ENCODE measurements at places on chromosomes 4 and X.

GRCh38 chrX:81201071-81201470 is 642 bp downstream of the HMGN5 start:
- DNase-seq, result no peak

DNA sequence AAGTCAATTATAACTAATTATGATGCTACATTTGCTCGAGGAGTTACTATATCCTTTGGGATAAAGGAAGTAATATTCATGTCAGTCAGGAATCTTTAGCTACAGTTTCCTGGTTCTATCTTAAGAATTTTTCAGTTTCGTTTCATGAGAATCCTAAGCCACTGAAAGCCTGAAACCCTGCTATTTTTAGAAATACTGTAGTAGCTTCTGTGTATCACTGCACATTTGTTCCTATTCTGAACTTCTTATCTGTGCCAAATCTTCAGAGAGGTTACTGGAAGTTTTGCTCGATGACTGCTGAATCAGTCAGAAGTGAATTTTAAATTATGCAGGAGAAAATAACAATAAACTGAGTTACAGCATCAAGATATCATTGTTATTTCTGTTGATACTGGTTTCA is 249.2 kb downstream of the TENM3 start:
- peak; percentile 6 for DNase-seq

- DNase-seq, result no peak
These were observed 43.2 kb downstream of the ANOS1 start for GRCh38 chrX:8688776-8689175.

DNA sequence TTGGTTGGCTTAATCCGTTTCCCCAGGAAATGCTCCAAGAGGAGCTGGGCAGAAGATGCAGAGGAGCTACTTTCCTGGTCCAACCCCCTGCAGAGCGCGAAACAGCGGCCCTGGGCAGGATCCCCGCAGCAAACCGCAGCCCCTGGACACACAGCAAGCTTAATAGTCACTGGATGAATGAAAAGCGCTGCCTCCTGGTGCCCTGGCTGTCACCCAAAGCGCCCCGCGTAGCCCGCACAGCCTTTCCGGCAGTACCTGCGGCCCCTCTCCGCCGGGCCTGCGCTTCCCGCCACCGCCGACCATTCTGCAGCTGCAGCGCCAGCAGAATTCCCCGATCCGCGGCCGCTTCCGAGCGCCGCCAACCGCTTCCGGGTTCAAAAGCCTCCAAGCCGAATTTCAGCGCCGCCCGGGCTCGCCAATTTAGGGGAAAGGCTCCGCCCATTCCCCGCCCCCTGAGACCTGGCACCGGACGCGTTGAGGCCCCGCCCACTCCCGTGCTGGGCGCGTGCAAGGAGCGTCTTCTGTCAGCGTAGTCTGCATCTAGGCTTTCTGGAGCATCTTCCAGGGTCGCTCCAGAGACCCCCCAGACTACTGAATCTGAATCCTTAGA is at the start of gene HPF1:
Gene HPF1 (minus strand): TSS at position 370 of the 610 bp plus-strand sequence. CDS start 67 bp downstream, at position 303.
- DNase-seq, result peak; percentile 80

- DNase-seq, result no peak
These were observed 89.0 kb downstream of the SPRY1 start for GRCh38 chr4:123485601-123486000.

DNA sequence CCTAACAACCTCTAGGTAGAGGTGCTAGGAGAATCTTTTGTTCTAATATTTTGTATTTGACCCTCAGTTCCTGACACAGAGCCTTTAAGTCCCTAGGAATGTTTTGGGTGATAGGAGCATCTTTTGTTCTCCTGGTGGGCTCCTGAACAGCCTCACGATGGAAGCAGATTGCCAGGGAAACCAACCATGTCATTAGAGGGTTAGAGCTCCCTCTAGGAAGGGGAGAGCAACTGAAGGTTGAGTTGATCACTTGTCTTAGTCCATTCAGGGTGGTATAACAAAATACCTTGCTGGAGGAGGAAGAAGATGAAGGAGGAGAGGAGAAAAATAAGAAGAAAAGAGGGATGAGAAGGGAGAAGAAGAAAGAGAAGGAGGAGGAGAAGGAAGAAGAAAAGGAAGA is 9.2 kb downstream of the VCX start:
- DNase-seq, result no peak

DNA sequence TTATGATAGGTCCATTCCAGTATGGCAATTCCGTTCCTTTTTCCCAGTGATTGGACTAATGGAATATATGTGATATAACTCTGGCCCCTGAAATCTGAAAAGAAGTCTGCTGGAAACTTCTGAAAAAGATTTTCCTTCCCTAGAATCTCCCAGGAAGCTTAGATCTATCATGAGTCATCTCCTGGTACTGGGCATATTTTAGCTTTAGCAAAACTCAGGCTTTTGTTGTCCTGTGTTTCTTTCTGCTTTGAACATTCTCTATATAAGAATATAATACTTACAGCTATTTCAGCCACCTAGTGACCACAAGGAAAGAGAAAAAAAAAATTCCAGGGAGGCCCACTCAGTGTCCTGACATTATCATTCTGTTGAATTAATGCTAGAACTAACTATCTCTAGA is 597.2 kb upstream of the GRIA3 start:
- DNase-seq, result no peak

DNA sequence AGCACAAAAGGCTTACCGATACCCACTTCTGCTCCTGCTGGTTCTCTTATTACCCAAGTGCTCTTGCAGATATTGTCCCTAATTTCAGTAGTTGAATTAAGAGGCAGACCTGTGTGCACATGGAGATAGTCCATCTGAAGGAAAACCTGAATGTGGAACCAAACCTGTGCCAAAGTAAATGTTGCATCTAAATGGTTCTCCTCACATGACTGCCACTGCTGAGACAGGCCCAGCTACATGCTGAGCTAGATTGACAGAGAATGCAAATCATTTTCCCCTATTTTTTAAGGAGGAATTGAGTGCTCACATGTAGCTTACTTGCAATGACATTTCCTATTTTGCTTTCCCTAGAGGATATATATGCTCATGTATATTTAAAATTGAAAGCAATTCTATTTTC is 609.1 kb upstream of the TECRL start:
- no peak for DNase-seq

DNA sequence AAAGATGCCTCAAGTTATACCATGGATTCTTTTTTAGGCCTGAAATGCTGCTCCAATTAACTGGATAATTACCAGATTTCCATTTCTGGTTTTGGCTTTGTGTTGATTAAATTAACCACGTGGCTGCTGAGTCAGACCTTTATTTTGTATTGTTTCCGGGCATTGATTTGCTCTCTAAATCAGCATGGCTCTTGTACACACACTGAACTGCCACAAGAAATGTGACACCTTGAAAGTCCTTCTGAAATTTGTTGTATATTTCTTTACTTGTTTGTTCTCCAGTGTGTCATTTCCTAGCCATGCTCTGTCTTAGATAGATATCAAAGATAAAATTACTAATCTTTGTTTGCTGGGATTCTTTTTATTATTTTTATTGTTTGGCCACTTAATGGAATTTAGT is 11.7 kb downstream of the MTTP start:
- no peak for DNase-seq

- peak; percentile 13 for DNase-seq
These were observed 85.1 kb downstream of the CFAP299 start for GRCh38 chr4:80420638-80421037.

- DNase-seq, result peak; percentile 13
These were observed 22.3 kb downstream of the TMEM31 start for GRCh38 chrX:103733017-103733416.

DNA sequence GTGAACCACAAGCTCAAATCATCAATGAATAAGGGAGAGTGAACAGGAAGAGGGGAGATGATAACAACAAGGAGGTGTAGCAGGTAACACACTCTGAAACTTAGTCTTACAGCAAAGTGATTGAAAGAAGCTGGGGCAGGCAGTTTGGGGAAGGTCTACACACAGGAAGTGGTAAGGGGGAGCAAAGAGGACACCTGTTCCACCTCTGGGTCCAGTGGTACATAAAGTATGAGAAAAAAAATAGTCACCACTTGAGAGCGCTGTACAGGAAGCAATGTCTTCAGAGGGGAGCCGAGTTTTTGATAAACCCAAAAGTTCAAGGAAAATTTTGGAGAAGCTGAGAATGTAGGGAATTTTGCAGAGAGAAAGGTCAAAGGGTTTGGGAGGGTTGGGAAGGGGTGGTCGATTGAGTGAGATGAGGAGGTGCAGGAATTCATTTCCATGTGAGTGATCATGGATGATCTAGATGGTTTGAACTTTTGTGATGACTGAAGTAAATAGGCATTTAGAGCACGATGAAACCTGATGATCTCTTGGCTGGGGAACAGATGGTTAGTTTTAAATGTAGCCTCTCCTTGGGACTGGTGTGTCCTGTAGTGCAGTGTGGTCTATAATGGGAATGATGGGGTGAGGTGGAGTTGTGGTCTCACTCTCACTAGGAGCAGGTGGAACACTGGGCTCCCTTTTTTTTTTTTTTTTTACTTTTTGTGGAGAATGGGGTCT is 142.0 kb downstream of the RBMX2 start:
- DNase-seq, result no peak

- DNase-seq, result no peak
These were observed 764.3 kb upstream of the AADAT start for GRCh38 chr4:170854097-170854496.
